ENCODE measurements at places on chromosomes 6 and 20.

- no peak for DNase-seq
These were observed 334.9 kb upstream of the JARID2 start for GRCh38 chr6:14910692-14911547.

GRCh38 chr20:16187956-16188616 lies 385.2 kb downstream of the KIF16B start:
- no peak for DNase-seq

- DNase-seq = no peak
These were observed 447.5 kb upstream of the HSF2 start for GRCh38 chr6:121951918-121952379.

GRCh38 chr6:116011520-116011919 lies 49.2 kb downstream of the FRK start:
- no peak for DNase-seq

DNA sequence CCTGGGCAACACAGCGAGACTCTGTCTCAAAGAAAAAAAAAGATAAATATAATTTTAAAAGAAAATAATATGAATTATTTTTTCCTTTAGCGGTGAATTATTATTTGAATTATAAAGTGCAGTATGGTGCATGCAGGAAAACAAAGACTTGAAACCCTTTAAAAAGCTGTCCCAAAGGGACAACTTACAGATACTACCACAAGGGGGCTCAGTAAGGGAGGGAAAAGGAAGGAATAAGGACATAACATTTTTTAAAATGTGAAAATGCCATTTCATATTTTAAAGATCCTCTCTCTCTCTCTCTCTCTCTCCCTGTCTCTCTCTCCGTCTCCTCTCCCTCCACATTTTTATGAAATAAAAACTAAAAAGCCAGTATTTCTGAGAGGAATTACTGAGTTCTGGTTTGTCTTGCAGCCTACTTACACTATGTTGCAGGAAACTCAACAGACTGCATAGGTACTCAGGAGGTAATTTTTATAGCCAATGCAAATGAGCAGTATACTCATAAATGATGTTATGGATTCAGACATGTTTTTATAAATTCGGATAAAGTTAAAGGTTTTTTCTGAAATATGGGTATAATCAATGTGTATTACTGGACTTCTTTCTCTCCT lies 455.0 kb upstream of the GJE1 start:
- no peak for DNase-seq

- DNase-seq = no peak
These were observed 2.8 kb upstream of the COL20A1 start for GRCh38 chr20:63290136-63290676.

- DNase-seq = no peak
These were observed 203.3 kb upstream of the PLCB4 start for GRCh38 chr20:8865636-8866035.

DNA sequence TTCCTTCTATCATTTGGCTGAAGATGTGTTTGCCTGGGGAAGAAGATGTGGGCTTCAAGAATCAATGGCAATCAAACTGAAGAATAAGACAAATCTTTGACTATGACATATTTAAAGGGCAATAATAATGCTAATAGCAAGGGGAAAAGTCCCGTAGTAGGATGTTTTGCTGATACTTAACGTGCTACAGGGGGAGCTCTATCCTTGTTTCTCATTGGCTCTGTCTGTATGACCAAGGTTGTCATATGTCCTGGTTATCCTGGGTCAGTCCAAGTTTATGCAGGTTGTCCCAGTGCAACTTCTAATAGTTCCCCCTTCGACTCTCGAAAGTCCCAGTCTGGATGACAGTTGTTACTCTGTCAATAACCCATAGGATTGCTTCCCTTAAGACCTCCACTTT lies 321.3 kb downstream of the DHX35 start:
- no peak for DNase-seq

DNA sequence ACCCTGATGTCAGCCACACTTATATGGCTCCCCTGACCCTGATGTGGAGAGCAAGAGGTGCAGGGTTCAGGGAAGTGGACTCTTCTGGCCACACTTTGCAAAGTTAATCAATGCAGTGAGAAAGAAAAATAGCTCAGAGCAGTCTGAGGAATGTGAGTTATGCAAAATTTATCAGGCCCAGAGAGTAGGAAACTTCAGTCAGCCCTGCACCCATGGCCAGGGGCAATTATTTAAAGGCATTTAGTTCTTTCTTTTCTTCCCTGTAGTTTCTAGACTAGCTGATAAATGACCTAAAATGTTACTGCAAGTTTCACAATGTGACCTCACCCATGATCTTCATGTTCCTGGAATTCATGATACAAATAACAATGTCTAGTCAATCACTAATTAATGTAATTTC lies 143.7 kb upstream of the GGTLC1 start:
- DNase-seq = no peak

GRCh38 chr6:155861821-155862220 lies 406.2 kb upstream of the NOX3 start:
- DNase-seq = no peak

DNA sequence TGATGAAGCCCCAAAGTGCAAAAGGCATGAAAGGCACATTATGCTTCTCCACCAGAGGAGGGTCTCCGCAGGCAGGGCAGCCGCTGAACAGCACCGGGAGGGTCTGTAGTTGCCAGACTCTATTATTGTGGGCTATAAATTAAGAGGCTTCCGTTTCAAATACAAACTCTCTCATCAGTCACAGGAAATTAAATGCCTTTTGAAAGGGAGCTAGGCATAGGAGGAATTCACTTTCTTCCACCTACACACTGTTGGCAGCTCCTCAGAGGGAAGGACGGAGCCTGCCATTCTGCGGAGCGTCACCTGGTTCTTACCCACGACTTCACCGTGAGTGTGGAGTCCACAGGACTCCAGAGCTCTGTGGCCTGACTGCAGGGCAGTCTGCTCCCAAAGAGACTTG lies 140.8 kb upstream of the AGPAT4 start:
- DNase-seq = no peak

All from DMS79 (cell line).